GM10248 (cell line): ENCODE measurements at places on chromosomes 11 and 22.

- DNase-seq = no peak
These were observed 236.2 kb downstream of the LARGE1 start for GRCh38 chr22:33684087-33684486.

GRCh38 chr11:125345421-125346178 is 150.5 kb downstream of the FEZ1 start:
- peak; percentile 66 for DNase-seq

GRCh38 chr11:77127235-77127911 is 673 bp upstream of the MYO7A start:
- peak; percentile 78 for DNase-seq

GRCh38 chr11:99537681-99538080 is 516.9 kb downstream of the CNTN5 start:
- DNase-seq = no peak

DNA sequence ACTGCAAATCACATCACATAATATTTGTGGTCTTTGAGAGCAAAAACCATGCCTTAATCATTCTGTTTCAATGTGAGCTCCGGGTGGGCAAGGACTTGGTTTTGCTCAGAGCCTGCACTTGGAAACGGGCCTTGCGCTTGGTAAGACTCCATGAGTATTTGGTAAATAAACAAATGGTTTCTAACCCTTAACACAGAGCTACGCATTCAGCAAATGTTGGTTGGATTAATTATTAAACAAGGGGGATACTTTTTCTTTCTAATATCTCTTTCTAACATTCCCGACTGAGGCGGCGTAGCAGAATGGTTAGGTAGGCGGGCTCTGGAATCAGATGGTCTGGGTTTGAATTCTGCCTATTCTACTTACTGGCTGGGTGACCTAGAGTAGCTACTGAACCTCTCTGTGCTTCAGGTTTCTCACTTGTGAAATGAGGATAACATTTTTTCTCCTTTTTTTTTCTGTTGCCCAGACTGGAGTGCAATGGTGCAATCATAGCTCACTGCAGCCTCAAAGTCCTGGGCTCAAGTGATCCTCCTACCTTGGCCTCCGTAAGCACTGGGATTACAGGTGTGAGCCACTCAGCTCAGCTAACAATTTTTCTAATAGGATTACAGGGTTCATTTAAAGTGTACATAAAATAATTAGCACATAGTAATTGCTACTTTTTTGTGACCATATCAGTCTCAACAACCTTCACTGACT is 3.4 kb upstream of the FAM83F start:
- DNase-seq = no peak

GRCh38 chr22:30169002-30169401 is 77.6 kb downstream of the LIF start:
- DNase-seq = no peak

DNA sequence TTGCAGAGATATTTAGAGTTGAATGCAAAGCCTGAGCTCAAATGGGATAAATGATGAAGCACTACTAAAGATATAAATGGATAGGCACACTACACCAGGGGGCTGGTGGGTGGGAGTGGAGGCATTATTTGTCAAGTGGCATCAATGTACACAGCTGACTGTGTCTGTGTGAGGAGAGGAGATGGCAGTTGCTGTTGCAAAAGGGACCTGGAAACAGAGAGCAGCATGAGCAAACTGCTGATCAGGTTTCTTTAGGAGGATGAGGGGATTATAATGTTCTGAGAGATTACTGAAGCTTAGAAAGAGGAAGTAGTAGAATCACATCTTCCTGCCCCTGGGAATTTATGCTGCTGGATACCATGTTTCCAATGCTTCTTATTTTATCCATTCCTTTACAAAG is 39.4 kb upstream of the LIN7C start:
- DNase-seq = no peak

GRCh38 chr11:64536396-64536941 is 54.6 kb upstream of the SLC22A12 start:
- DNase-seq = no peak

DNA sequence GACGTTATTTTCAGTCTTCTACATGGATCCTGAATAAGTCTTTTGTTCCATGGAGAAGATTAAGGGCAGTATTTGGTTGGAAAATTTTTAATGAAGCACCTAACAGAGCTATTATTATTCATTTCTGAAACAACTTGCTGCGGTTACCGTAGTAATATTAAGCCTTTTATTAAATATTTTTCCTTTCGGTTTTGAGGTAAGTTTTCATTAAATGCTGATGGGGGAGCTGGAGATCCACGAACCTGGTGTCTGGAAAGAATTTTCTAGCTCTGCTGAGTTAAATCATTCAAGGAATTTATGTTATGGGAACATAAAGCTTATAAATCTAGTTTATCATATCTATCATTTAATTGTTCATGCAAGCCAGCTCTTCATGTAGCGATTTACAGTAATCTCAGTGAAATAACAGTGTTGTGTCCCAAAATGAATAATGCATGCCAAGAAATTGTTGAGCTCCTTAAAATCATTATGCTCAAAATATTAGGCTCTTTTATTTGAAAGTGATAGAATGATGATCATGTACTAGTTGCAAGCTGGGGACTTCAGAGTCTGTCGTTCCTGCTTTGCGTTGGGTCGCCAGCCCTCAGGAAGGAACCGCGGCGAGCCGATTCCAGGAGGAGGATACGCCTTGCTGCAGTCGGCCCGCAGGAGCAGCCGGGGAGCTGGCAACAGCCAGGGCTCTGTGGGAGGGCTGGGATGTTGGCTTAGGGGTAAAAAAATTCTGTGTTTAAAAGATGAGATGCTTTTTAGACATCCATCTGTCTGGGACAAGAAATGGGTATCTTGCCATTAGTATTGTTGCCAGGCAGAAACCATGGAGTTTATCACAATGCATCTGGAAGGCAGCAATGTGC is 83.1 kb downstream of the TBC1D22A start:
- DNase-seq = no peak

- no peak for DNase-seq
These were observed 68.2 kb downstream of the EMSY start for GRCh38 chr11:76512851-76513653.

DNA sequence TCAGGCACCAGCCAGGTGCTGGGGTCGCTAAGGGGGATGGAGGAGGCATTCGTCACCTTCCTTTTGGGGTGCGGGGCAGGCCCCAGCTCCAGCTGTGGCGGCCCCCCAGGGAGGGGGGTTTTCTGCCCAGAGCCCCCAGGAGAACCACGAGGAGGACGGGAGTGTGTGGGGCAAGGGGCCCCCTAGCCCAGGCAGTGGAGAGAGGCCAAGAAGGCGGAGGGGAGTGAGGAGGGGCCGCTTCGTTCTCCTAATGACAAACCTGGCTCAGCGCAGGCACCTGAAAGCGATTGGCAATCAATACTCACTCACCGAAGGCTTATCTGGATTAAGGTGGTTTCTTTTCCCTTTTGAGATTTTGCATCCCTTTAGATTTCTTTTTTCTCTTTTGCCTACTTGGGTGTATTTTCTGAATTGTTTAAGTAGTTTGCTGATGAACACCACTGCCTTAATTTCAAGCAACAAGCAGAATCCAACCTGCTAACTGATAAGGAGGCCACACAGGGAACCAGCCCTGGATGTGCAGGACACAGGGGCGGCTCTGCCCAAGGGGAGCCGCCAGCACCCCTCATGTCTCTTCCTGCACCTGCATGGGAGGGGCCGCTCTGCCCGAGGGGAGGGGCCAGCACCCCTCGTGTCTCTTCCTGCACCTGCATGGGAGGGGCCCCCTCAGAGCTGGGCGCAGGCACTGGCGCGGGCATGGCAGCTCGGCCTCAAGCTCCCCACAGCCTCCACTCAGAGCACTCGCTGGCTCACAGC is 122.3 kb downstream of the BRD1 start:
- DNase-seq = no peak

DNA sequence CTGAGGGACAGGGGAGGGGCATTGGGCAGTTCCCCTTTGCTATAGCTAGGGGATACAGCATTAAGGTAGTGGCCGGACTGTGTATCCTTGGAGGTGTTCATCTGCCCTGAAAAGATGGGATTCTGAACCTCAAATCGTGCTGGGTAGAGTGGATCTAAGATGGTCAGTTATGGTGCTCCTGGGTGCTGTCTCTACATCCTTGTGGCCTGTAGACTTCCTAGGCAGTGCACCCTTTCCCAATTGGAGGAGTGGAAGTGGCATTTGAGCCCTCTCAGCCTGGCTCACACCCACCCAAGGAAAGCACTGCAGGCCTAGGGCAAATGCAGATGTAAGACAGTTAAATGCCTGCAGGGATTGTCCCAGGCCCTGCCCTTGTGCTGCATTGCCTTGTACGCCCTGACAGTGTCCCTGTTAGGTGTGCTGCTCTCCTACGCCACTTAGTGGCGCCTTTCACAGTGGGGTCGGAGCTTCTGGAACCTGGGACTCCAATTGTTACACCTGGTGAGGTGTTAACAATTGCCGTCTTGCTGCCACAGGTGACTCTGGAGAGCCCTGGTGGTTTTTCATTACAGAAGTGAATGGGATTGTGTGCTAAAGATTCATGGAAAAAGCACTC is 35.0 kb downstream of the PPFIBP2 start:
- DNase-seq = peak; percentile 58

- peak; percentile 73 for DNase-seq
These were observed 32.9 kb upstream of the SMIM38 start for GRCh38 chr11:69122630-69123431.

- no peak for DNase-seq
These were observed 14.9 kb downstream of the ZNF74 start for GRCh38 chr22:20408891-20409290.

GRCh38 chr22:28075358-28075981 is 156.4 kb upstream of the PITPNB start:
- no peak for DNase-seq

- DNase-seq = no peak
These were observed 9.4 kb upstream of the CASP12 start for GRCh38 chr11:104907521-104908185.

DNA sequence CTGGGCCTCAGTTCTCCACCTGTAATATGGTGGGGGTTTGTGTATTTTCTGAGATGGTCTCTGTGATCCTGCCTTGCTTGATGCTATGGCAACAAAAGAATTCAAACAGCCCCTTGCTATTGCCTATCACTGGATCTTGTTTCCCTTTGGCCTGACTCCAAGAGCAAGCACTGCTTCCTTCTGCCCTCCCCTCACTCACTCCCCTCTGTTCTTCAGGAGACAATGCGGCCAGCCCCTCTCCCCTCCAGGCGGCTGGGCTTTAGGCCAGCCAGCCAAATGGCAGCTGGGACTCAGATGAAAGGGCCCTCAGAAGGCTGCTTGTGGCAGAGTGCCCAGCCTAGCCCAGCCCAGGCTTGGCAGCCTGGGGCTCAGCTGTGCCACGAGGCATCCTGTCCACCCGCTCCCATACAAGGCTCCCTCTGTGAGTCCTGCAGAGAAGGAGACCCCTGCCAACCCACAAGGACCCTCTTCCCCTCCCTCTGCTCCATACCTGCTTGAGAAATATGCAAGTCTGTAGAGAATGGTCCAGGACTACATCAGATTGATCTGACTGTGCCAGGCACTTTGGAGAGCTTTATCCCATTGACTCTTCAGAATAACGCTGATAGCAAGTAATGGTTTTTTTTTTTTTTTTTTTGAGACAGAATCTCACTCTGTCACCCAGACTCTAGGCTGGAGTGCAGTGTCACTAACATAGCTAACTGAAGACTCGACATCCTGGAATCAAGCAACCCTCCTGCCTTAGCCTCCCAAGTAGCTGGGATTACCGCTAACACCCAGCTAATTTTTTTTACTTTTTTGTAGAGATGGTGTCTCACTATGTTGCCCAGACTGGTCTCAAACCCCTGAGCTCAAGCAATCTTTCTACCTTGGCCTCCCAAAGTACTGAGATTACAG is 7.6 kb upstream of the KCTD14 start:
- DNase-seq = no peak

DNA sequence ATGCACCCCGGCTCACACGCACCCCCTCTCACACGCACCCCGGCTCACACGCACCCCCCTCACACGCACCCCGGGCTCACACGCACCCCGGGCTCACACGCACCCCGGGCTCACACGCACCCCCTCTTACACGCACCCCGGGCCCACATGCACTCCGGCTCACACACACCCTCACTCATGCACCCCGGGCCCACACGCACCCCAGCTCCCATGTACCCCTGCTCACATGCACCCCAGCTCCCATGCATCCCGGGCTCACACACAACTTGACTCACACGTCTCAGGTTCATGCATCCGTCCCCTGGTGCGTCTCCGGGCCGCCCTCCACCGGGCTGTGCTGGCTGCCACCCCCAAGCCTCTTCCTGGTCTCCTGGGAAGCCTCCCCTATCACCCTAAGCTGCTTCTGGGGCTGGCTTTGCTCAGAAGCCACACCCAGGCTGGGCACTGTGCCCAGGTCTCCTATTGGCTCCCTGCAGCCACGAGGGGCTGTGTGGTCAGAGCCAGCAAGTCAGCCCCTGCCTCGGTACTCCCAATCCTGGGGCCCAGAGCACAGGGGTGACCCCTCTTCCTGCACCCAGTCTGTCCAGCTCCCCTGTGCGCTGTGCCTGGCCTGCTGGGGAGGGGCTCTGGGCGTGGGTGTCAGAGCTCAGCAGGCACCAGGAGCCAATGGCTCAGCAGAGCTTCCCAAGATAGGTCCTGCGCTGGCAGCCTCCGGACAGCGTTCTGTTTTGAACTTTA is 16.9 kb downstream of the TSPAN4 start:
- DNase-seq = no peak

GRCh38 chr11:133156986-133157745 is 375.1 kb downstream of the OPCML start:
- no peak for DNase-seq

GRCh38 chr11:135008001-135008405 is 596.0 kb upstream of the B3GAT1 start:
- no peak for DNase-seq

GRCh38 chr22:21829523-21829922 is 37.9 kb downstream of the MAPK1 start:
- DNase-seq = no peak

- DNase-seq = no peak
These were observed 108.6 kb downstream of the INSC start for GRCh38 chr11:15223318-15223717.

- DNase-seq = no peak
These were observed 119.1 kb downstream of the WT1 start for GRCh38 chr11:32316232-32316631.

GRCh38 chr11:116527180-116527991 is 245.4 kb downstream of the BUD13 start:
- no peak for DNase-seq

DNA sequence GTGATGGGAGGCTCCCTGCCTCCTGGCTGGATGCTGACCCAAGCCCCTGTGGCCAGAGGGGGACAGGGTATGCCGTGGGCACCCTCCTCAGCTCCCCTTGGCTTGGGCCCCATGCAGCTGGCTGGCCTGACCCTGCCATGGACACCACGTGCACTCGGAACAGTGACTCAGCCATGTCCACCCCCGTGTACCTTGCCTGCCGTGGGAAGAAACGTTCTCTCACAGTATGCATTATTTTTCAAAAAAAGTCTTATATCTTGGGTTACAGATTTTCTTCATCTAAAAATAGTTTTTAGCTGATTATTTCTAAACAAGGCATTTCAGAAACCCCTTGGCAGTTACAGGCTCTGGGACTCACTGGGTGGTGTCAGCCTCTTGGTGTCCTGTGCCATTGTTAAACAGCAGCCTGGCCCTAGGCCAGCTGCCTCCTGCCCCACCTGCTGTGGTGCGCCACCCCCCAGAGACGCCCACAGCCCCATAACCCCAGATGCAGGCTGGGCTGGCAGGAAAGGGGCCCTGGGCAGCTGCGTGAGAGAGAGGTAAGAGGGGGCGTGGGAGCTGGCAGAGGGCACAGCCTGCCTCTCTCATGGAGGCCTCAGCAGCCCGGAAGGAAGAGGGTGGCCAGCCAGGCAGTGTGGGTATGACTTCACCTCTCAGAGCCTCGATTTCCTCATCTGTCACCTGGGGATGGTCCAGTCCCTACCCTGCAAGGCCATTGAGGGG is 99.8 kb downstream of the MORC2 start:
- no peak for DNase-seq
